ENCODE measurements at places on chromosomes 6 and 20.

GRCh38 chr6:170151321-170151771 is 139.5 kb downstream of the DLL1 start:
- no peak for DNase-seq

DNA sequence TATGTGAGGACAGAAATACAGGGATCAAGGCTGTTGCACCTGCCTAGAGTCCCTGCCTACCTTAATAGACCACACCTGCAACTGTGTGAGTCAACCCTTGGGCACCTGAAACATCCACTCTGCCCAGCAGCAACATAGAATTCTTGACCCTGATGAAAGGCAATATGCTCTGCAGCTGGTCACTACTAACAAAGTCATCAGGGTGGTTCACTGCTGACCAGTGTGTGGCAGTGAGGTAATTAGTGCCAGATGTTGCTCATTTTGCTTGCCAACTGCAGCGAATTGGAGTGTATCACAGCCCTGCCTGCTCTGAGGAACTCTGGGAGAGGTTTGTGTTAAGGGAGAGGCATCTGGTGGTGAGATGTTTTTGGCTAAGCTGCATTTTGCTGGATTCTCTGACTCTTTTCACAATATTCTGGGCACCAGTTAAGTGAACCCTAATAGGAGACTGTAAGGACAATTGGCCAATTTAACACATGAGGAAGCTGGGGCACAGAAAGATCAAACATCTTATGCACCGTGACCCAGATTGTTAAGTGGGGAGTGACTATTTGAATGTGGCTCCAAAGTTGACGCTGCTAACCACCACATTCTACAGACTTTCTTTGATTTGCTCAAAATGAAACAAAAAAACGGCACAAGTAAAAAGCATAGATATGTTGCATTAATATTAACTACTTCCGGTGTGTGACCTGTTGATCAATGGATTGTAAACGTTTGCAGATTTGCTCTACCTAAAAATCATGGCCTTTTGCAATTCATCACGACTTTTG is 61.9 kb upstream of the OPRM1 start:
- DNase-seq, result no peak

GRCh38 chr6:38937839-38938613 is 110.6 kb upstream of the GLP1R start:
- no peak for DNase-seq

DNA sequence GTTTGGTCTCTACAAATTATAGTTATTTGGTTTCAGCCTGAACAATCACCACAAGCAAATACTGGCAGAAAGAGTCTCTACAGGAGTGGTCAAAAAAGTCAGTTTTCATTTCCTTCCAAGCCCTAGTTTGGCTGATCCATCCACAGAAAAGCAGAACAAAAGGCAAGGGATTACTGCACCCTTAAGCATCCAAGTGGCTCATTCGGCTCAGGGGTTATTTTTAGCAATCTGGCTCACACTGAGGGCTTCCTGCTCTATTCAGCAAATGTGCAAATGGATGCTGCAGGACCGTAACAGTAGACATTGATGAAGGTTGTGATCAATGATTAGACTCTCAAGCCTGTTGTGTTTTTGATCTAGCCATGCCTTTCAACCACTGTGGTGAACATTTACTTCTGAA is 62.2 kb upstream of the FABP7 start:
- no peak for DNase-seq

Measured in cortex of kidney (tissue), 1 donor.